CD4-positive, alpha-beta T cell treated with Interleukin-6 for 4 hours (primary cell): ENCODE measurements at places on chromosomes 3 and 15.
A peak's percentile ranks its signal among the peaks of the same experiment; 100 is the strongest.

- no peak for DNase-seq
Observed at GRCh38 chr15:96093063-96093462, 237.4 kb upstream of the NR2F2 start.

GRCh38 chr15:31550211-31550977, 223.8 kb downstream of the KLF13 start:
- DNase-seq, result no peak

- no peak for DNase-seq
Observed at GRCh38 chr3:196288141-196288460, 575 bp upstream of the PCYT1A start.

DNA sequence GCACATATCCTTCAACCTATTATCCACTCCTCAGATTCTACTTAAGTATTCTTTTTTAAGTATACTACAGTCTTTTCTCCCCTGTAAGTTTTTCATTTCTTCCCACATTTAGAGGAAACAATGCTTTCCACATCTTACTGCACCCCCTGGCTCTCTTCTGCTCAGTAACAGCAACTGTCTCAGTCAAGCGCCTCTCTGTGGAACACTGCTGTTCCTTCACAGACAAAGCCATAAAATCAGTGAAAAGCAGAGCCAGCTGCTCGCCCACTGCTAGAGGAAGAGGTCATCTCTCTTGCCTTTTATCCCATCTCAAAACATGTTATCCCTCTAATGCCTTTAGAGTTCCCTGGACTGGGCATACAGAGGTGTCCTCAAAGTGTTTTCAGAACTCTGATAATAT, 24.8 kb downstream of the SERP1 start:
- DNase-seq, result no peak

DNA sequence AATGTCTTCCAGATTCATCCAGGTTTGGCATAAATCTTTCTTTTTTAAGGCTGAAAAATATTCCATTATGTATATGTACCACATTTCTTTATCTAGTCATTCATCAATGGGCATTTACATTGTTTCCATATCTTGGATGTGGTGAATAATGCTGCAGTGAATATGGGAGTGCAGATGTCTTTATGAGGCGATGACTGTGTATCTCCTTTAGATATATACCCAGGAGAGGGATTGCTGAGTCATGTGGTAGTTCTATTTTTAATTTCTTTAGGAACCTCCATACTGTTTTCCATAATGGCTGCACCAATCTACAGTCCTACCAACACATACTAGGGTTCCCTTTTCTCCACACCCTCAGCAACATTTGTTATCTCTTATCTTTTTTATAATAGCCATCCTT, 96.3 kb downstream of the LRRC28 start:
- DNase-seq, result no peak

DNA sequence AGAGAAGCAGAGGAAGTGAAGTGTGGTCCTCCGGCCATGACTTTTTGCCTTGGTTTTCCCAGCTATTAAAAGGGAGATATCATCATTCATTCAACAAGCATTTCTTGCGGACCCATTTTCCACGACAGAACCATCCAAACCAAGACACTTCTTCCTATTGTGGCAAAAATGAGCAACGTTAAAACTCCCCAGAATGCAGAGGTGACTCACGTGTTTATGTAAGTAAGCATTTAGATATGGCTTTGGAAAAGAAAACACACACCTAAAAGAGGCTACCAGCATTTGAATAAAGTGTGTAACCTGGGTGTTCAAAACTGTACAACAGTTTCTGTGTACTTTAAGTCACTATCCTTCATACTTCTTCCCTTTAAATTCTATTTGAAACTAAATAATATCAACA, 181.3 kb downstream of the RORA start:
- no peak for DNase-seq

GRCh38 chr3:30665539-30665938, 59.1 kb downstream of the TGFBR2 start:
- no peak for DNase-seq

DNA sequence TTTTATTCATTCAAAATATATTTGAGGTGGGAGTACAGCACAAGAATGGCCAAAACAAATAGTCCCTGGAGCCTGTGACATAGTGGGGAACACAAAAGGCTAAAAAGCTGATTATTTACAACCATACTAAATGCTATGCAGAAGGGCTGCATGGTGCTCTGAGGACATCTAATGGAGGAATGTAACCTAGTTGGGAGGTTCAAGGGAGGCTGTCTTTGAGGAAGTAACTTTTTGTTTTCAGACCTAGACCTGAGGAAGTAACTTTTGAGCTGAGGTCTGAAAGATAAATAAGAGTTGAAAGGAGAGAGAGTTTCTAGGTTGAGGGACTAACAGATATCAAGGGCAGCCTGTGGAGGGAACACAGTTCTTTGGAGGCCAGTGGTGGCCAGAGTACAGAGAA, 34.8 kb upstream of the RASA2 start:
- DNase-seq, result peak; percentile 53
